ENCODE measurements at places on chromosomes 7 and 10.

GRCh38 chr10:121900443-121901174 lies 27.2 kb downstream of the ATE1 start:
- DNase-seq, result peak; percentile 66

GRCh38 chr10:29618341-29619171 lies 16.2 kb downstream of the SVIL start:
- no peak for DNase-seq

DNA sequence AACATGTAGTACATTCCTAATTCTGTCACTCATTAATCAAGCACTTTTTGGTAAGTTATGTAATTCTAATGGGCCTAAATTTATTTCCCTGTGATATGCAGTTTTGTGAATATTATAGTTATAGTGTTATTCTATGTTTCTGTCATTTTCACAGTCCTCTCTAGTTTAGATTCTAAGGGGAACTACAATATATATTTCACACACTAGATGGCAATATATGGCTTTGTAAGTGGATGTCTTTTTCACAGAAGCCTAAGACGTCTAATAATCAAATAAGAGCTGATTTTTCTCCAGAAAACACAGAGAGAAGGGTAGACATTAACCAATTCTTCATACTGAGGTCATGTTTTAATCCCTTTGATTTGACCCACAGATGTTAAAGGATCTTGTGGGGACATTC lies 18.0 kb downstream of the RNLS start:
- no peak for DNase-seq

- no peak for DNase-seq
Measured at GRCh38 chr10:21920633-21921032, 82.9 kb downstream of the DNAJC1 start.

DNA sequence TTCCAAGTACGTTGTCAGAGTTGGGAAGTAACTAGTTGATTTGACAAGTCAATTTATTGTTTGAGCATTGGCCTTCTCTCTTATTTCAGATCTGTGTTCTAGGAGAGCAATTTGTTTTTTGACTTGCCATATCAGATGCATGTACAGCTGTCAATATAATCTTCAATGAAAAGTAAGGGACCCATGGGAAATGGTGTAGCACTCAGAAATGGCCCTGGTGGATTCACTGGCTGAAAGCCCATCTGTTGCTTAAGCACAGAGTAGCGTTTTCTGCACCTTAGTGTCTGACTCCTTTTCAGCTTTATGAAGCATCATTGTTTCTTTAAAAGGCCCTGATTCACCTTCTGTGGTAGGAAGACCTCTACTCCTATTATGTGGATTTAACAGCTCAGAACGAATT lies 10.2 kb downstream of the GARS1 start:
- DNase-seq, result no peak

GRCh38 chr7:17524746-17525145 lies 226.3 kb downstream of the AHR start:
- no peak for DNase-seq

DNA sequence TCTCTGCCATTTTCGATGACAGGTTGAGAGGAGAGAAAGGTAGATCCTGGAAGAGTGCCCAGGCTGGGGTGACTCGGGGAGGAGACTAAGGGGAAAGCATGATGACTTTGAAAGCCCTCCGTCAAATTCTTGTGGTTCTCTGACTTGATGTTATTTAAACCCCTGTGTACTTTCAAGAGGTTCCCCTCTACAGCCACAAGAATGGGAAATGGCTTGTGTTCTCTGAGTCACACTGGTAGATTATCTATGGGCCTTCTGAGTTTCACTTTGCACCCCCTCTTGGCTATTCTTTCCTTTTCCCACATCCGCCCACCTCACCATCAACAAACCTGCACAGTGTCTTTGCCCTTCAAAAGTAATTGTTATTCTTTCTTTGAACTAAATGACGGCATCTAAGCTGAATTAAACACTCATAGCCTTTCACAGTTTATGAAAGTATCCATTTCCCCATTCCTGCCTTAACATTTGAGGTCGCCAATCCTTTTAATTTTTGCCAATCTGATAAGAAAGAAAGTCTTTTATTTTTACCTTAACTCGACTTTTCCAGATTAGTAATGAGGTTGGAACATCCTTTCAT lies 24.1 kb downstream of the PRF1 start:
- DNase-seq, result no peak

- no peak for DNase-seq
Measured at GRCh38 chr7:147079921-147080420, 963.4 kb downstream of the CNTNAP2 start.

- no peak for DNase-seq
Measured at GRCh38 chr10:31204090-31204489, 114.9 kb upstream of the ZEB1 start.

GRCh38 chr7:148700661-148701064 lies 2.0 kb downstream of the CUL1 start:
- DNase-seq, result no peak

DNA sequence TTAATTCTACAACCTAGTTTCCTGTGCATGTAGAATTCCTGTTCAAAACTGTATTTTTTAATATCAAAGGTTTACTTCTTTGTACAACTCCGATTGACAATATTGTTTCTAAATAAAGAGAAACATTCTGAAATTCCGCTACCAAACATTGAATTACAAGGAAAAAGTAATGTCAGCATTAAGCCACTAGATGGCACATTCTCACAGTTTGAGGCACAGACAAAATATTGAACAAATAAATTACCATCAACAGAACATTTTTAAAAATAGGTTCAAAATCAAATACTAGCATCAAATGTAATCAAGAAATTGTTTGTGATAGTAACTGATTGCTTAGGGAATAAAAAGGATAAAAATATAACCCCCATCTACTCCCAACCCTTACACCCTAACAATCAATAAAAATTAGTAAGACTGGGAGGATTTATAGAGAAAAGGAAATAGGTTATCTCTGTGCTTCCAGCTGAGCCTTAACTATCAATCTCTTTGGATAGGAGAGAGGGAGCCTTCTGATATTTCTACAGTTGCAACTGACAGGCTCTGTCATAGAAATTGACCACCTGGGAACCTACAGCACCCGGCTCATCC lies 86.6 kb upstream of the C7orf33 start:
- no peak for DNase-seq

GRCh38 chr10:71975087-71975870 lies 11.1 kb downstream of the CHST3 start:
- no peak for DNase-seq

- DNase-seq, result no peak
Measured at GRCh38 chr7:3157566-3158287, 114.1 kb upstream of the CARD11 start.

DNA sequence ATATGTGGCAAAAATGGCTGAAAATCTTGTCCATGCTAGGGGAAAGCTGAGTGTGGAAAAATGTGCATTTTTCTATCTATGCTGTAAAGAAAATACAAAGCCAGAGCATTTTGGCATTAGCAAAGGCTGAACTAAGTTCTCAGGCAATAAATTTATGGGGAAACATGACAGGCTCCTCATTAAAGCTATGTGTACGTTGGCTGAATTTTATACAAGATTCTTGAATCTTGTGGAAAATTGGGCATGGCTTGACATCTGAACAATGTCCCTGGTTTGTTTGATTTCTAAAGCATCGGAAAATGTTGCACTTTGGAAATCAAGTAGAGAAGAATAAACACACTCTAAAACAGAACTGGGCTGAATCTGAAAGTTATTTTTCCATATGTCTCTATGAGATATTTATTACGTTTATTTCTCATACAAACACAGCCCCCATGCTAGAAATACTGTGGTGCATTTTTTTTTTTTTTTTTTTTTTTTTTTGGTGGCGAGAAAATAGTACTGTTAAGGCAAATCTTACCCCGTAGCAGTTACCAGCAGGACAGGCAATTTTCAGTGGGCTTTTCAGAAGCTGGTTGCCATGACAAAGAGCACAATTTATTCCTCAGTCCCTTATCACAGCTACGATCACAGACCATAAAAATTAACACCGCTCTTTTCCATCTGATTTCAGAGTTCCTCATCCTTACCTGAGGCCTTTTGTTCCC lies 16.9 kb downstream of the CPA1 start:
- DNase-seq, result no peak

GRCh38 chr10:125056161-125057132 lies 103.9 kb downstream of the CTBP2 start:
- DNase-seq, result no peak

DNA sequence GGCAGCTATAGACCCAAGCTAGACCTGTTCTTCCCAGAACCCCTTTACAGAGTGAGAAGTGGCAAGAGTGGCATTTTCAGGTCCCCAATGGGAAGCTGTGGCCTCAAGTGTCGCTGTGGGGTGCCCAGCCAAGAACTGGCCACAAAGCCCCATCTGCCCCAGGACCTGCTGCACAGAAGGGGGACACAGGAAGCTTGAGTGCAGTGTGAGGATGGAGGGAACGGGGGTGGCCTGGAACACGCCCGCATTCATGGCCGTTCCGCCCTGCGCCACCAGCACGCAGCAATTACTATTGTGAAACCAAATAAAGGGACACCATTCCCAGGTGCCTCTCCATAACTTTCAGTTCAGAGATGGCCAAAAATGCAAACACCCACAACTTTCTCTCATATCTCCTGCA lies 237.6 kb upstream of the TCERG1L start:
- no peak for DNase-seq

GRCh38 chr7:32142649-32143048 lies 72.4 kb upstream of the PDE1C start:
- no peak for DNase-seq

DNA sequence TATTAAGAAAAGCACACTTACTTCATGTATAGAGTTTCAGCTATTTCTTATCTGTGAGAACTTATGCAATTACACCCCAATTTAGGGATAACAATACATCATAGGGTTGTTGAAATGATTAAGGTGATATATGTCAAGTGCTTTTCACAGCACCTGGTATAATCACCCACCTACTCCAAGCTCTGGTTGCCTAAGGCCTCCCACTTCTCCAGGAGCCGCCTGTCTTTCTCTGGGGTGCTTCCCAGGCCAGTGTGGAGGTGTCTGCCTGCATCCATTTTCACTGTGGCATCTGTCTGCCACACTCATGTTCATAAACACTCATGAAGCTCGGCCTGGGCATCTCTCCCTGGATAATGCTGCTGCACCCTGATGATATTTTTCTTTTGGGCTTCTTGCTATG lies 250.3 kb downstream of the STK31 start:
- no peak for DNase-seq

DNA sequence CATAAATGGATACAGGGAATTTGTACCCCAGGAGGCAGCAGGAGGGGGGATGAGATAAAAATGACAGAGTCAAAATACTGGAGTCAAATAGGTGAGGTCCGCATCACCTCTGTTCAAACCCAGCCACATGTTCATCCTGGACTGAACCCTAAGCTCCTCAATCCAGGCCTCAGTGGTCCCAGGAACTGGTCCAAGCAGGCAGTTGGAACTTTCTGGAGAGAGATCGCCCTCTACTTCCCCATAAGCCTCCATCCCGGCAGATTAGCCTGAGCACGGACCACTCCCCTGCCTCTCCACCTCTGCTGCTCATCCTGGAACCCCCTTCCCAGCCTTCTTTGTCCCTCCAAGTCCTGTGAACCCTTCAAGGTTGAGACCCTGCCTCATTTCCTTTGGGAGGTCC lies 959.7 kb upstream of the ZNF722 start:
- no peak for DNase-seq

DNA sequence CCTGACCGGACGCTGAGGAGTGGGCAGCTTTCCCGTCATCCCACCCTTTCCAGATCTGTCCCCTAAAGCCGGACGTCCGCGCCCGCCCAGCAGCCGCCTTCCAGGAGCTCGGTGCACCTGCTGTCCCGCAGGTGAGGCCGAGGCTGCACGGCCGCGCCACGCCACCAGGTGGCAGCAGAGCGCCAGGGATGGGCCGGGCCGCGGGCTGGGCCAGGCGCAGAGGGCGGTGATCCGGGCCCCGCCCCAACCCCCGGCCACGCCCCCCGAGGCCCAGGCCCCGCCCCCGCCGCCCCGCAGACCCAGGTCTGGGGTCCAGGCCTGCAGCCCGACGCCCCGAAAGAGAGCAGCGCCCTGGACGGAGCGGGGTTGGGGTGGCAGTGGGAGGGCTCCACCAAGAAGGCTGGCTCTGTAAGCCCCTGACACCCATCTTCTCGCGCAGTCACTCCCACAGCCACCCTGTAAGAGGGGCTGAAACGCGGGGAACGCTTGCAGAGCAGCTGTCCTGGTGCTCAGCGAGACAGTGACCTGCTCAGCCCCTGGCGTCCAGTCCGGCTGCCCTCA lies 32.2 kb downstream of the FOXL3 start:
- DNase-seq, result no peak

DNA sequence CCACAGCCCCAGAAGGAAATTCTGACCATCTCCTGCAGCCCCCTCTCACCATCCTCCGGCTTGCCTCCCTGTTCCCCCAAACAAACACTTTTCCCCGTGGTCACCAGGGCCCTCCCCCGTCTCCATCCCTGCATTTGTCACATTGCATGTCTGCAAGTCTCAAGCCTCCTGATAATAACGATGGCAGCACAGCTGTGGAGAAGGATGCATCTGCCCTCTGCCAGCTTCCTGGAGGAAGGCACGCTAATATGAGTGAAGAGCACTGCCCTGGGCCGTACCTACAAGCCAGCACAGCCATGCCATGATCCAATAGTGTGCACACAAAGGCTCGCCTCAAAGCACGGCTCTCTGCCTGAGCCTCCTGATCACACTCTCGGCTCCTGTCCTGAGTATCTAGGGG lies 98.5 kb downstream of the SLIT1 start:
- DNase-seq, result no peak

DNA sequence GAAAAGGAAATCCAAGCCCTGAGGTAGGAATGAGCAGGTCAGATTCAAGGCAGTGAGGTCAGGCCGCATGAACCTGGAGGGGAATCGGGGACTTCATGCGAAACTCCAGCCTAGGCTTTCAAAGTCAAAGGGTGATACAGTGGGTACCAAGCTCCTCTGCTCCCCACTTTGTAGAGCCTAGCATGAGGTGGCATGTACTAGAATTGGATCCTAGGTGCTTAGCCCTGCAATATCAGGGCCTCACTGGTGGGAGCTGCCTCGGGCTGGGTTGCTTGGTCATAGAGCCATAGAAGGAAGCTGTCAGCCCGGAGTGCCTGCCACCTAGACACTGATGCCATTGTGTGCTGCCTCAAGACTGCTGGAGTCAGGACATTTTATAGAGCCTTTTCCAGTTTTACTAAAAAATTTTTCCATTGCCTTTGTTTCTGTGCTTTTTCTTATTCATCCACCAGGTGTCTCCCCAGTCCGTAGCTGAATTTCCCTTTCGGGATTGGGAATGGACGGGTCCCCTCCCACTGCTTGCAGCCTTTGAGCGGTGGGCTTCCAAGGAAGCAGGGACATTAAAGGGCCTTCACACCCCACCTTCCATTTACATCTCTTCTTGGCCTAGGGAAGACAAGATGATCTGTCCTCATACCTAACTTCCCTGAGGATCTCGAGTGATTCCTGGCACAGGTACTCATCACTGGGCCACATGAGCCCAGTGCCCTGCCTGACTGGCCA lies 5.5 kb upstream of the LZTS2 start:
- DNase-seq, result no peak

DNA sequence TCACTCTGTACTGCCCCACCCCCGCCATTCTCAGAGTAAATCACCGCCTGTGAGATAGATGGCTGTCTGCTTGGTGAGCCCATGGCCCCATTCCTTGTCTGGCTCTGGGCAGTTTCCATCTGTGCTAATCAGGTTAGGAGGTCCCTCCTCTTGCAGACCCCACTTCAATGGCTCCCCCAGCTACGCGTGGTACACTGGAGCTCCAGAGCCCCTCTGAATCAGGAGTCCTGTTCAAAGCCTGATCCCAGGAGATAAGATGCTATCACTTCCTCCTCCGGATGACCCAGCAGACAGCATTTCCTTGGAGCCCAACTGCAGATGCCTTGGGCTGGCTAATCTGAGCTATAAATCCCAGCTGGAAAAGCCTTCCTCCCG lies 122.3 kb downstream of the SH3PXD2A start:
- no peak for DNase-seq

Measured in SHP77 treated with DMSO at 0.1 percent for 48 hours (cell line).